NCI-H226 (cell line): ENCODE measurements at places on chromosomes 13 and 19.

GRCh38 chr13:113663934-113664333 lies 3.1 kb upstream of the GRK1 start:
- no peak for DNase-seq

GRCh38 chr13:71412231-71412630 lies 454.8 kb downstream of the DACH1 start:
- DNase-seq: no peak

DNA sequence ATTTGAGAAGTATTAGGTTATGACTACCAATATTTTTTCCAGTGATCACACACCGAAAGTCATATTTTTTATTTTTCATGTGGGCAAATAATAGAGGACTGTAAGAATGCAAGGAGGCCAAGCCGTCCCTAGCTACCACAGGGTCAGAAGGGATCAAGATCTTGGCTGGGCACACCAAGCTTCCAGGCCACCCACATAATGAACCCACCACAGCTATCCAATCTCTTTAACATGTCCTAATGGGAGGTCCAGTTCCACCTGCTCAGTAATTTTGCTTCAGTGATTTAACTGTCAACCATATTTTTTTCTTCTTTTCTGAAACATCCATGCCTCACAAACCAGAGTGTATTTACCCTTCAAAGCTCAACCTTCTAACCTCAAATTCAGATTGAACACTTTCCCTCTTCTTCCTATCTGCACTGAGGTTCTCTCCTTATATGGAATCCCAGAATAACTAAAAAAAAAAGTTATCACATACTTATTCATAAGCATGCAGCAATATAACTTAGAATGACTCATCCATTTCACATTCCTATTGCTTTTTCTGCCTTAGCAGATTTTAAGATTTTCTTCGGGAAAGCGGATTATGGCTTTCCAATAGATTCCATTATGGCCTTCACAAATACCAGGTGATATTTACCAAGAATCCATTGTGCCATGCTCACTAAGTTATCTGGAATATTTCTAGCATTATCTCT lies 12.2 kb downstream of the ARGLU1 start:
- DNase-seq: peak; percentile 15

DNA sequence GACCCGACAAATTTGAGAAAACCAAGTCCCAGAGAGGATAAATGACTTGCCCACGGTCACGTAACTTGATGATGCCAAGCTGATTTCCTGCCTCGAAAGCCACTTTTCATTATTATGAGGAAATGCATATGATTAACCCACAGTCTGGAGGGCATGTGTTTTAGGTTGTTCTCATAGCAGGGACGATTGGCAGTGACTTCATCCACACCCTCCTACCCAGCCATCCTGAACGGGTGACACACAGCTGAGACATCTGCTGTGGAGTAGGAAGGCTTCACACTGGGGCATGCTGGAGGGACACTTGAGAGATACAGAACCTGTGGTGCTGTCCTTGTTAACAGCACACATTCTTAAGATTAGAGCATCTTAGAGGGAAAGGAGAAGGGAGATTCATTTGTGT lies 65.4 kb upstream of the WDFY2 start:
- no peak for DNase-seq

GRCh38 chr19:40006273-40006691 lies 9.4 kb downstream of the ZNF546 start:
- DNase-seq: peak; percentile 67

- peak; percentile 63 for DNase-seq
These were observed 4.7 kb downstream of the ALOX5AP start for GRCh38 chr13:30739761-30740642.

DNA sequence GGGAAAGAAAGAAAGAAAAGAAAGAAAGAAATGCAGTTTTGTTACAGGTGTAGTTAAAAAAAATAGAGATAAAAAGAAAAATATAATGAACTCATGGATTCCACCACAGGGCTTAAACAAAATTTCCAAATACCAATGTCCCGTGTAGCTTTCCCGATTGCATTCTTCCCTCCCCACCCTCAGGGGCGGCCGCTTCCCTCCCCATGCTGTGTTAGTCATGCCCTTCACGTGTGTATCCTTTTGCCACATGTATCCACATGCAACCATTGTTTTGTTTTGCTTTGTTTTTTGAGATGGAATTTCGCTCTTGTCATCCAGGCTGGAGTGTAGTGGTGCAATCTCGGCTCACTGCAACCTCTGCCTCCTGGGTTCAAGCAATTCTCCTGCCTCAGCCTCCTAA lies 3.6 kb upstream of the KMT5C start:
- DNase-seq: no peak

- peak; percentile 17 for DNase-seq
These were observed 727 bp downstream of the CERS1 start for GRCh38 chr19:18895038-18895823.

- DNase-seq: no peak
These were observed 12.2 kb downstream of the CFD start for GRCh38 chr19:871446-872265.

DNA sequence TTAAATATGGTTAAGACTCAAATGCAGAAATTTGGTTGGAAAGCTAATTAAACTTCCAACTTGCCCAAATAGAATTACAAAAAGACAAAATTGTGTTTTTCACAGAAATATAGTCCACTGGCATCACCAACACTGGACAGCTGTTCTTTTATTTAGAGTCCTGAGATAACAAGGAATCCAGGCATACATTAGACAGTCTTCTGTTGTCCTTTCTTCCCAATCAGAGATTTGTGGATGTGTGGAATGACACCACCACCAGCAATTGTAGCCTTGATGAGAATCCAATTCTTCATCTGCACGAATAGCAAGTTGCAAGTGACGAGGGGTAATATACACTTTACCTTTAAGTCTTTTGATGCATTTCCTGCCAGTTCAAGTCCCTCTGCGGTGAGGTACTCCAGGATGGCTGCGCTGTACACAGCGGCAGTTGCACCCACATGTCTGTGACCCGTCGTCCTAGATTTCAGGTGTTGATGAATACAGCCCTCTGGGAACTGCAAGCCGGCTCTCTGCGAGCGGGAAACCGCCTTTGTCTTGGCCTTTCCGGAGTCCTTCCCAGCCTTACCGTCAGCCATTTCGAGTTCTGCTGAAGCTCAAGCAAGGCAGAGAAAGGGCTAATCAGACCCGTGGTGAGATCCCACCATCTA lies 14.7 kb downstream of the UBAC2 start:
- DNase-seq: no peak

DNA sequence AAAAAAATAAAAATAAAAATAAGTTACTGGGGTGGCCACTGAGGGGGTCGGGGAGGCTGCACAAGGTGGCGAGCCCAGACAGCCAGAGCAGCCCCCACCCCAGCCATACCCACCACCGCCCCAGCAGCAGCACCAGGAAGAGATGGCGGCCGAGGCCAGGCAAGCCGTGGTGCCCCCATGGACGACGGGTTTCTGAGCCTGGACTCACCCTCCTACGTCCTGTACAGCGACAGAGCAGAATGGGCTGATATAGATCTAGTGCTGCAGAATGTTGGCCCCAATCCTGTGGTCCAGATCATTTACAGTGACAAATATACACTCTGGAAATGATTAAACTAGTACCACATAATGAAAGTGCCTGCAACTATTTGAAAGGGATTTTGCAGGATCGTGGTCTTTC lies 71.6 kb upstream of the ZDHHC20 start:
- no peak for DNase-seq

DNA sequence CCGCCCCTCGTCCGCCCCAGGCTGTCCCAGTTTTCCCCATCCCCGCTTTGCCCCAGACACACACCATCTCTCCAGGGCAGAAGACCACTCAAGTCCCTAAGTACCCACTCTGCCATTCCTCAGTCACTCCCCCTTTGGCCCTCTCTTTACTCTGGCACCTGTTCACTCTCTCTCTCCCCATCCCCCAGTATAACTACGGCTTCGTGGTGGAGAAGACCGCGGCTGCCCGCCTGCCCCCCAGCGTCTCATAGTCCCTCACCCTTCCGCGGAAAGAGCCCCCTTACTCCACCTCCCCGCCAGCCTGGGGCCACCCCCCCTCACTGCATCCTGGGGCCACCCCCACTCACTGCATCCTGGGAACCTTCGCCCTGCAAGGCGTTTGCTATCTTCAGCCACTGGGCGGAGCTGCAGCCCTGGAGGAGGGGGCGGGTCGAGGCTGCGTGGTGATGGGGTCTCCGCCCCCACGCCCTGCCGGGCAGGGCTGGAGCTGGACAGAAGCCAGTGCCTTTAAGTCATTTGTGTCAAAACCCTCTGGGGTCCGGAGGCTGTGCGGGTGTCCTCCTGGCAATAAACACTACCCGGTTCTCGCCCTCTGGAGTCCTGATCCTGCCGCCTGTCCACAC lies 5.0 kb downstream of the MVB12A start:
- DNase-seq: peak; percentile 54

GRCh38 chr13:113771709-113772331 lies 12.8 kb downstream of the TMEM255B start:
- DNase-seq: peak; percentile 75

DNA sequence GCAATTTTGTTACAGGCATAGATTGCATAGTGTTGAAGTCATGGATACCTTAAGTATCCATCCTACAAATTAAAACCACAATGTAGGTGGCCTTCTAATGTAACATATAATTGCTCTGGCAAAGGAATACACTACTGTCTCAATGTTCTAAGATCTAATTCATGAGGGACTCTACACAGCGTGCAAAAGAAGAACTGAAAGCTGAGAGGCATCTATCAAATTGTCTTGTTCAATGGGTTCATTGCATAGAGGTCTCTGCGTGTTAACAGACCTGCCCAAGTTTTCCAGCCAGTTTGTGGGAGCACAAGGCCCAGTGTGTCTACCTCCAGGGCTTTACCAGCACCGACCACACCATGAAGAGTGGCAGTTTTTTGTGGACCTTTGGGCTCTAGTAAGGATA lies 451.4 kb downstream of the ITGBL1 start:
- DNase-seq: no peak

- DNase-seq: no peak
These were observed 289.2 kb upstream of the KLF12 start for GRCh38 chr13:74423434-74423833.

GRCh38 chr13:49985129-49985528 lies 11.7 kb upstream of the TRIM13 start:
- DNase-seq: no peak

DNA sequence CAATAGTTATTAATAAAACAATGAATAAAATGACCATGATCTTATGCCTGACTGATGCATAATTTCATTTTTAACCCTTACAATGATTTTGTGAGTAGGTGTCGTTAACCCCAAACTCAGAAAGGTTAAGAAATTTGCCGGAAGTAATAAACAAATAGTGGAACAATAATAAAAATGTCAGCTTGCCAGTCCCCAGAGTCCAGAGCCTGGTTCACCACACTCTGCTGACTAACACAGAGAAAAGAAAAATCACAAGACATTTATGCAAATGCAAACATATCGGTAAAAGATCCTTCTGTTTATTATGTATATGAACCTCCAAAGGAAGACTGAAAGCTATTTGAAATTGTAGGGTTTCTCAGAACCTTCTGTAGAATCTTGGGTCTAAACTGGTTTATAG lies 563.7 kb downstream of the EFNB2 start:
- no peak for DNase-seq

GRCh38 chr19:58229255-58229639 lies 533 bp downstream of the ZNF544 start:
- peak; percentile 24 for DNase-seq

GRCh38 chr19:46035986-46036743 lies 4.6 kb downstream of the IGFL4 start:
- no peak for DNase-seq

DNA sequence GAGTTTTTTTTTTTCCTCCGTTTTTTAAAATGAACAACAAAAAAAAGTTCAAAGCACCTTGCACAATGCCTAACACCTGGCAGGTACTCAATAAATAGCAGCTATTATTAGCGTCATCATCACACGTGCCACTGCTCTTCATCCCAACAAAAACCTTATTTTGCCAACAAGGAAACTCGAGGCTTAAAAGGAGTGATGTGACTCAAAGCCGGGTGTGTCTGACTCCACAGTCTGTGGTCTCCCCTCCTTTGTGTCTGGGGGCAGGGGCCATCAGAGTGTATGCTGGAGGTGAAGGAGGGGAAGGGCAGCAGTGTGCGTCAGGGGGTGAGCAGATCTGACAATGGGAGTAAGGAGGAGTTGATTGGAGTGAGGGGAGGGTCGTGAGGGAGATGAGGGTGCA lies 34.1 kb upstream of the POU2F2 start:
- no peak for DNase-seq

GRCh38 chr19:6393983-6394412 lies 1.0 kb upstream of the GTF2F1 start:
- DNase-seq: no peak

DNA sequence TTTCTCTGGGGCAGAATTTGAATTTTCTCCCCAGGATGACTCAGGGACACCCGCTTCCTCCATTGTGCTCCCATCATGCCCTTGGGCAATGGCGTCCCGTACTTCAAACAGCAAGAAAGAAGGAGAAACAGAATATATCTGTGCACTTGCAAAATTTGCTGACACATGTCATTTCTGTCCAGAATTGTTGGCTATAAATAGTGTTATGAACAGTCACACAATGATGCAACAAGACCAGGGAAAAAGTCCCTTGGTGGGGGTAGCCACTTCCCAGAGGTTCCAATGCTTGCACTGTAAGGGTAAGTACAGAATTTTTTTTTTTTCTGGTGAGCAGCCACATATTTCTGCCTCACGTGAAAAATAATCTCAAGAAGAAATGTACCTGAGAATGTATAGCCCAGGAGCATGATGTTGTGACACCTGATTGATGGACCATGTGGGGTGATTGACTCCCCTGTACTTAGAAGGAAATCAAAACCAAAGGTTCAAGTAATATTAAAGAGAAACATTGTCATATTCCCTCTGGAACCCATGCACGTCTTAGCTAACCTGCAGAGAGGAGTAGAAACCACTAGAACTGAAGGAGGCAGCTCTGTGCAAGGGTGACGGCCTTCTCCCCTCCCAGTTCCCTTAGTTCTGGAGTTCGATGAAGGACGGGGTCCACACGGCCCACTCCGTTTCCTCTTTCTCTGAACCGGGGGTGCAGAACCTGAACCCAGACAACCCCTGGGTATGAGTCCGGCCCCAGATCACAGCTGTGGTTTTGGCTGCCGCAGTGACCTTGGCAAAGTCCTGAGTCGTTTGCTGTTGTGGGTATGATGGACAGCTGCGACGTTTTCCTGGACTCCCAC lies 9.3 kb upstream of the LAIR1 start:
- DNase-seq: no peak

- no peak for DNase-seq
These were observed 39.6 kb upstream of the FREM2 start for GRCh38 chr13:38647312-38647711.

DNA sequence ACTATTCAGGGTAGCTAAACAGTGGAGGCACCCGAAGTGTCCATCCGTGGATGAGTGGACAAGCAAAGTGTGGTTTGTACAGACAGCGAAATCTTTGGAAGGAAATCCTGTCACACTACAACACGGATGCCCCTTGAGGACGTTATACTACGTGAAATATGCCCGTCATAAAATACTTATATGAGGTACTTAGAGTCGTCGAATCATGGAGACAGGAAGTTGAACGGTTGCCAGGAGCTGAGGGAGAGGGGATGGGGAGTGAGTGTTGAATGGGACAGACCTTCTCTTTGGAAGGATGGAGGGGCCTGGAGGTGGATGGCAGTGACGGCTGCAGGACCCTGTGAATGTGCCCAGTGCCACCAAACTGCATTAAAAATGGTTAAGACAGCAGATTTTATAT lies 11.6 kb downstream of the ATP4B start:
- no peak for DNase-seq
